Testis (tissue), 5 donors: ENCODE measurements at places on chromosomes 16 and 17. TPM values are rescaled to one million over a fixed set of nuclear protein-coding genes. Genes with fewer than 3 reads are reported as not detected.

DNA sequence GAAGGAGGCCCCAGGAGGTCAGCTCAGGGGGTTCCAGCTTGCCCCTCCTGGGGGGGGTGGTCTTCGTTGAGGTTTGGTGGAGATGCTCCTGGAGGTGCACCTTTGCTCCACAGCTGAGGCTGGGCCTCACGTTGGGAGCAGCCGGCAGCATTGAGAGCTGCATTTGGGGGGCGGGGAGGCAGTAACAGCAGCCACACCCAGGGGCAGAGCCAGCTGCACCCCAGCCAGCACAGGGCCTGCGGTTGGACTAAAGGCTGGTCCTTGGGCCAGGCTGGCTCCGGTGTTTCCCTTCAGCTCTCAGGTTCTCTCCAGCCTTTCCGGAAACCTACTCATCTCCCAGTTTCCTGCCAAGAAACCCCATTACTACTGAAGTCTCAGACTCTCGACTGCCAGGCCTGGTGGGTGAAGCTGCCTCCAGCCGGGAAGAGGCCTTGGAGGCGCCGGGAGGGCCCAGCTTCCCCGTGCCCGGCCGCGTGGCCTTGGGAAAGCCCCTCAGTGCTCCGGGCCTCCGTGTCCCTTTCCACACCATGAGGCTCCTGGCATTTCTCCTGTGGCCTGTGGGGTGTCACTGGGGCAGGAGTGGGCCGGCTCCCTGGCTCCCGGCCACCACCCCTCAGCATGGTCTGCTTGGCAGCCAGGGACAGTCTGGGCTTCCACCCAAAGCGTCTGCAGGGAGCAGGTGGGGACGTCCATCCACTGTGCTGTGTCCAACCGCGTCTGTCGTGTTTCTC lies 14.0 kb upstream of the BAIAP2 start:
- H3K4me3 ChIP-seq, result no peak overlapping the region
- H3K27me3 ChIP-seq, result no peaks in the 10 kb centered on the region
- no peaks in the 10 kb centered on the region for H3K36me3 ChIP-seq
- DNase-seq, result no peak

GRCh38 chr17:55285340-55286301 lies 20.9 kb downstream of the HLF start:
- peaks cover 40% of the 10 kb centered on the region for H3K4me1 ChIP-seq
- peak overlapping the region; percentile 70 for H3K27ac ChIP-seq
- H3K36me3 ChIP-seq, result no peaks in the 10 kb centered on the region
- no peak overlapping the region for H3K4me3 ChIP-seq

DNA sequence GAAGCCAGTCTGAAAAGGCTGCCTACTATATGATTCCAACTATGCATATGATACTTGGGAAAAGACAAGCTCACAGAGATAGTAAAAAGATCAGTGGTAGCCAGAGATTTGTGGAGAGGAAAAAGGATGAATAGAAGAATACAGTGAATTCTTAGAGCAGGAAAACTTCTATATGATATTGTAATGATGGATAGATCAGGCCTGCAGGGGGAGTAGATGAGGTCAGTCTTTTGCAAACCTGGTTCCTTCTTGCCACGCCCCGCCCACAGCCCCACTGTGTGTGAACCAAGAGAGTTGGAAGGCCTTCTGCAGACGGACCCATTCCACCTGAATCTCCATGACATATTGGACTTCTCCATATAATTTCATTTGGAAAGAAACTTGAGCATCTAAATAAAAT lies 761 bp upstream of the CCL8 start:
- DNase-seq, result no peak
- H3K27ac ChIP-seq, result no peak overlapping the region
- H3K27me3 ChIP-seq, result no peaks in the 10 kb centered on the region
- no peaks in the 10 kb centered on the region for H3K4me1 ChIP-seq
- H3K4me3 ChIP-seq, result no peak overlapping the region
- no peaks in the 10 kb centered on the region for H3K36me3 ChIP-seq

DNA sequence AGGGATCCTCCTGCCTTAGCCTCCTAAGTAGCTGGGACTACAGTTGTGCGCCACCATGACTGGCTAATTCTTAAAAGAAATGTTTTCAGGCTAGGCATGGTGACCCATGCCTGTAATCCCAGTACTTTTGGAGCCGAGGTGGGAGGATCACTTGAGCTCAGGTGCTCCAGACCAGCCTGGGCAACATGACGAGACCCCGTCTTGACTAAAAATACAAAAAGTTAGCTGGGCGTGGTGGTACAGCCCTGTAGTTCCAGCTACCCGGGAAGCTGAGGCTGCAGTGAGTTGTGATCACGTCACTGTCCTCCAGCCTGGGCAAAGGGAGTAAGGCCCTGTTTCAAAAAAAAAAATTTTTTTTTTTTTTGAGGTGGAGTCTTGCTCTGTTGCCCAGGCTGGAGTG lies 173.1 kb downstream of the SEC14L1 start:
- no peaks in the 10 kb centered on the region for H3K36me3 ChIP-seq
- no peak overlapping the region for H3K27ac ChIP-seq
- peaks cover 33% of the 10 kb centered on the region for H3K4me1 ChIP-seq
- no peaks in the 10 kb centered on the region for H3K27me3 ChIP-seq
- DNase-seq, result no peak

DNA sequence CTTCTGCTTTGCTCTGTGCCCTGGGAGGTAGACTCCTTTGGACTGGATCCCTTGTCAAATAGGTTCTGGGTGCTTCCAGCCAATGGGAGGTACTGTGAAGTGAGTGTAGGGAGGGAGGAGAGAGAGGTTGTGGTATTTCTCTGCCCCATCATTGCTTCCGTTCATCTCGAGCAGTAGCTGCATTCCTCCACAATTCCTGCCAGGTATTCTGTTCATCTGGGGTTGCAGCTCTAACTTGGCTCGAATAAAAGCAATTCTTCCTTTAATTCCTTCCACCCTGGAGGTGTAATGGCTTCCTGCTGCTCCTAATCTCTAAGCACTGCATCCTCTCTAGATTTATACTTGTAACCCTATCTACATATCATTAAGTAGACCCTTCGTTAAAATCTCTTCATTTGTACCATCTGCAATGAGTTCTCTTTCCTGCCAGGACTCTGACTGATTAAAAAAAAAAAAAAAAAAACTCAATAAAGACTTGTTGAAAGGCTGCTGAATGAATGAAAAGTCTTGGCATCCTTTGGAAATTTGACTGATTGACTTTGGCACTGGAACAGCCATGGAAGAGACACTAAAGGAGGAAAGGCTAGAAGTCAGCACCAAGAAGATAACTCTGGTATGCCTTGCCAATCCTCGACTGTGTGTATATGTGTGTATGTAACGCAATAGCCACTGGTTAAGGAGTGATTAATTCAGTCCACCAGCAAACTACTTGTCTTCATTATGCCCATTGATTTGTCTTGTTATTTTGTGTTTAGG lies 616.9 kb upstream of the SOX9 start:
- DNase-seq, result no peak
- no peak overlapping the region for H3K4me3 ChIP-seq
- H3K27me3 ChIP-seq, result no peaks in the 10 kb centered on the region

- no peak overlapping the region for H3K4me3 ChIP-seq
- no peaks in the 10 kb centered on the region for H3K36me3 ChIP-seq
- no peak for DNase-seq
These were observed 74.1 kb downstream of the SPECC1 start for GRCh38 chr17:20083156-20083859.

GRCh38 chr17:40242774-40243173 lies 23.7 kb downstream of the WIPF2 start:
- no peaks in the 10 kb centered on the region for H3K36me3 ChIP-seq
- H3K27me3 ChIP-seq, result no peaks in the 10 kb centered on the region
- H3K4me1 ChIP-seq, result no peaks in the 10 kb centered on the region
- H3K4me3 ChIP-seq, result no peak overlapping the region

DNA sequence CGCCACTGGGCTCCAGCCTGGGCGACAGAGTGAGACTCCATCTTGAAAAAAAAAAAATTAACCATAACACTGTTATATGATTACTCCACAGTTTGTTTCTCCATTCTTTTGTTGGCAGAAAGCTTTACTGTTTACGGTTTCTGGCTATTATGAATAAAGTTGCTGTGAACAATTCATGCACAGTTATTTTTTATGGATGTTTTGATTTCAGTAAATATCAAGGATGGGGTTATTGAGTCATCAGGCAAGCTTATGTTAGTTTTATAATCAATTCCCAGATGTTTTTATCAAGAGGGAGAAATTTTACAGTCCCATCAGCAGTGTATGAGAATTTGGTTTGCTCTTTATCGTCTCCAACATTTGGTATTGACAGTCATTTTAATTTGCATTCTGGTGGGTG lies 67.9 kb downstream of the TAOK1 start:
- H3K27ac ChIP-seq, result no peak overlapping the region
- peaks cover 27% of the 10 kb centered on the region for H3K4me1 ChIP-seq
- no peaks in the 10 kb centered on the region for H3K36me3 ChIP-seq
- H3K4me3 ChIP-seq, result no peak overlapping the region

GRCh38 chr17:9054126-9054975 lies 33.0 kb downstream of the NTN1 start:
- no peak overlapping the region for H3K27ac ChIP-seq
- no peaks in the 10 kb centered on the region for H3K27me3 ChIP-seq
- no peak for DNase-seq
- no peaks in the 10 kb centered on the region for H3K36me3 ChIP-seq
- no peak overlapping the region for H3K4me3 ChIP-seq

DNA sequence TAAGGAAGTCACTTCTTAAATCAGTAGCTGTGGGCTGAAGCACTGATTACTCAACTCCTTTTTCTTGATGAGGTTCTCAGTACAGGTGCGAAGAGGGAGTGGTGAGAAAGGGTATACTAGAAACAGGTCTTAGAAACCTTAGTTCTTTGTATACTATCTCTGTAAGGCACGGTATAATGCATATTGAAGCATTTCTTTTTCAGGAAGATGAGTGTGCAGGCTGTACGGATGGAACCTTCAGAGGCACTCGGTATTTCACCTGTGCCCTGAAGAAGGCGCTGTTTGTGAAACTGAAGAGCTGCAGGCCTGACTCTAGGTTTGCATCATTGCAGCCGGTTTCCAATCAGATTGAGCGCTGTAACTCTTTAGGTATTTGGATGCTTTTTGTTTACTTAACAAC lies 39.2 kb downstream of the CYLD start:
- no peaks in the 10 kb centered on the region for H3K27me3 ChIP-seq
- no peak overlapping the region for H3K27ac ChIP-seq
- H3K36me3 ChIP-seq, result no peaks in the 10 kb centered on the region
- DNase-seq, result no peak
- H3K4me3 ChIP-seq, result no peak overlapping the region

- H3K4me1 ChIP-seq, result peaks cover 58% of the 10 kb centered on the region
- no peaks in the 10 kb centered on the region for H3K27me3 ChIP-seq
- H3K36me3 ChIP-seq, result no peaks in the 10 kb centered on the region
- peak; percentile 74 for DNase-seq
- H3K27ac ChIP-seq, result no peak overlapping the region
These were observed 470 bp upstream of the CDK3 start for GRCh38 chr17:76000016-76000754.

- no peaks in the 10 kb centered on the region for H3K36me3 ChIP-seq
- H3K27ac ChIP-seq, result no peak overlapping the region
These were observed 164.5 kb downstream of the NTN1 start for GRCh38 chr17:9185688-9186284.

DNA sequence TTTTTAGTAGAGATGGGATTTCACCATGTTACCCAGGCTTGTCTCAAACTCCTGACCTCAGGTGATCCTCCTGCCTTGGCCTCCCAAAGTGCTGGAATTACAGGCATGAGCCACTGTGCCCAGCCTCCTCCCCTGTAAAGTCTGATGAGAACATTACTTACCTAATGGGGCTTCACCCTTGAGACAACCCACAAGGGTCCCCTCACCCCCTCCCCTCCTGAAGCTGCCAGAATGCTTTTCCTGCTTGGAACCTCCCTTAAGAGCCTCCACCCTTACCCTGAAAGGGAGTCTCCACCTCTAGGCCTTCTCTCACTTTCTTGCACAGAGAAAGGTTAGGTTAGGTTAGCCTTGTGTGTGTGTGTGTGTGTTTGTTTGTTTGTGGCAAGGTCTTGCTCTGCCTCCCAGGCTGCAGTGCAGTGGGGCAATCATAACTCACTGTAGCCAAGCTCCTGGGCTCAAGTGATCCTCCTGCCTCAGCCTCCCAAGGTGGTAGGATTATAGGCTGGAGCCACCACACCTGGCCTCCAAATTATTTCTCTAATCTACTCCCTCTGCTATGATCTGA lies 8.9 kb downstream of the SLC5A11 start:
- H3K36me3 ChIP-seq, result no peaks in the 10 kb centered on the region
- H3K27me3 ChIP-seq, result no peaks in the 10 kb centered on the region
- H3K27ac ChIP-seq, result no peak overlapping the region
- H3K4me1 ChIP-seq, result peaks cover 8% of the 10 kb centered on the region

- no peaks in the 10 kb centered on the region for H3K4me1 ChIP-seq
- DNase-seq, result no peak
- no peak overlapping the region for H3K27ac ChIP-seq
- no peaks in the 10 kb centered on the region for H3K27me3 ChIP-seq
- no peaks in the 10 kb centered on the region for H3K36me3 ChIP-seq
These were observed 25.0 kb upstream of the TAC4 start for GRCh38 chr17:49872754-49873377.

GRCh38 chr16:3158510-3159314 lies 23.9 kb downstream of the ZNF213 start:
- H3K27ac ChIP-seq, result peak overlapping the region; percentile 86
- peaks cover 7% of the 10 kb centered on the region for H3K4me1 ChIP-seq
- H3K36me3 ChIP-seq, result no peaks in the 10 kb centered on the region
- no peaks in the 10 kb centered on the region for H3K27me3 ChIP-seq
- peak overlapping the region; percentile 79 for H3K4me3 ChIP-seq

DNA sequence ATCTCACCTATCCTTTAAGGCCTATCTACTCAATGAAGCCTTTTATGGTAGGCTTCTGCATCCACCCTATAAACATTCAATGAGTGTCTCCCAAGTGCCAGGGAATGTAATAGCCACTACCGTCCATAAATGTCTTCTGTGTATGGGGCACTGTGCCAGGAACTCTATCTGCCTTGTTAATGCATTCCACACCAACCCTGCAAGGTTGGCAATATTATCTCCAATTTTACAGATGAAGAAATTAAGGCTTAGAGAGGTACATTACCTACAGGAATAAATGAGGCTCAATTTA lies 20.0 kb downstream of the MAP3K14 start:
- H3K36me3 ChIP-seq, result no peaks in the 10 kb centered on the region
- H3K27ac ChIP-seq, result no peak overlapping the region
- no peaks in the 10 kb centered on the region for H3K27me3 ChIP-seq
- DNase-seq, result no peak
- no peak overlapping the region for H3K4me3 ChIP-seq
- peaks cover 35% of the 10 kb centered on the region for H3K4me1 ChIP-seq

Gene PRAC2
- total RNA-seq, result 3.2 TPM

Gene SMIM5
- total RNA-seq, result 2.0 TPM
